ENCODE measurements at places on chromosomes 12 and 14.

DNA sequence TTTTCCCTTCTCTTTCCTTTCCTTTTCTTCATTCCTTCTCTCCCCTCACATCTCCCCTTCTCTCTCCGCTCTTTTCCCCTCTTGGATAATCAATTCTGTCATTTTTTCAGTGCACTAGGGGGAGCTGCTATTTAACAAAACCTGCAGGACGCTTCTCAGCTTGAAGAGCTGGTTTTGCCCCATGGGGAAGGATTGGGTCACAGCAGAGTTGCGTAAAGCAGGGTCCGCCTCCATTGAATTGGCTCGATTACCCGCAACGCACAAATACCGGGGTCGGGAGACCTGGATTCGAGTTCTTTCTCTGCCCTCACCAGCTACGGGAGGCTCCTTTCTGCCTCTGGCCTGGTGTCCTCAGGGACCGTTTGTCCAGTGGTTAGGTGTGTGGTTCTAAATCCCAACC lies 42.1 kb upstream of the CHGA start:
- no peak for DNase-seq

GRCh38 chr14:50311337-50311971 lies 575 bp downstream of the L2HGDH start:
- no peak for DNase-seq

DNA sequence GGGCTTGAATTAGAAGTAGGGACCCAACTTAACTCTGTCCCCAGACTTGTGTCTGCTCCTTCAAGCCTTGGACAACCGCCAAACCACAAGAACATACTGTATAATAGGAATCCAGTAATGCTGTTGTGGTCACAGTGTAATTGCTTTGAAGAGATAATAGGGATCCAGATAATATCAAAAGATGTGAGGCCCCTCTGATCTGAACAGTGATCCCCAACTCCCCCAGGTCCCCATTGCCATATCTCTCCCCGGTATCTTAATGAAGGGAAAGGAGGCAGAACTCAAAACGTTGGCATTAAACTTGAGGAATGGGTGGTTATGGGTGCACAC lies 8.5 kb upstream of the PLEKHH1 start:
- no peak for DNase-seq

DNA sequence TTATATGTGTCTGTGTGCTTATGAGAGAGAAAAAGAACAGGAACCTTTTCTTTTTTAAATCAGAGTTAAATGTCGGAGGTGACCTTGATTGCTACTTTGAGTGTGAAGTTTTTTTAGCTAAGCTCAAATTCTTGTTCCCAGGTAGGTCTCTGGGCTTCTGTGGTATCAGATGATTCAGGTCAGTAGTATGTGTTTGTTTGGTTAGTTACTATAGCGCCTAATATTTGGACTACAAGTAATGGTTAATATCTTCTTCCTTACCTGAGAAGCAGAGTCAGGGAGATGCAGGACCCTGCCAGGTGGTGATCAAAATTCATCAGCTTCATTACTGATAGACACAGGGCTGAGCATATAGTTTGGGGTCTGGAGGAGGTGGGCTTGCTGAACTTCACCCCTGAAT lies 30.8 kb downstream of the ADCK1 start:
- no peak for DNase-seq

DNA sequence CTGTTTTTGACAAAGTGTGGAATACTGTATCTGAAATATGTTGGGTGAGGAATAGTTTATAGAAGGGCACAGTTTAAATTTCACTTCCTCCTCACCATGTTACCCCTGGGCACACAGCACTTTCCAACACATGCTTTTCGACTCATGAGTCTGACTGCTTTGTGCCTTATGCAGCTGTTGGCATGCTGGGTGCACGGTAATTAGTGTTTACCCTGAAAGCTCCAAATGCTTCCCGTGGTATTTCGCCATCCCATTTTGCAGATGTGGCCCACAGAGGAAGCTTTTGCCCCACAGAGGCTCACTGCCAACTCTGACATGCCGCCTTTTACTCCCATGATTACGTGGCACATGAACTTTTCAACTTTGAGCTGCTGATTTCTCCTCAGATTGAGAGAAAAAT lies 168.6 kb downstream of the PRKCH start:
- DNase-seq: no peak

GRCh38 chr12:56713345-56713744 lies 11.8 kb downstream of the NACA start:
- DNase-seq: no peak

GRCh38 chr12:52602552-52602951 lies 1.3 kb upstream of the KRT72 start:
- no peak for DNase-seq

DNA sequence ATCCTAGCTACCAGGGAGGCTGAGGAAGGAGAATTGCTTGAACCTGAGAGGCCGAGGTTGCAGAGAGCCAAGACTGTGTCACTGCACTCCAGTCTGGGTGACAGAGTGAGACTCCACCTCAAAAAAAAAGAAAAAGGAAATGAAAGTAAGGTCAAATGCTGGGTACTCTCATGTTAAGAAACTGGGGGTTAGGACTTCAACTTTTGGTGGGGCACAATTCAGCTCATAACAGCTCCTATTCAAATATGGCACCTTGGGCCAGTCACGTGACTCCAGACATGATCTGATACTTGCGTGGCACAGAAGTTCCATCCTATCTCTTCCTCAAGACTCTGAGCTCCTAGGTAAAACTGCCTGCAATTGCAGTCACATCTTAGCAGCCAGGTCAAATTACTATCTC lies 142.7 kb downstream of the EGLN3 start:
- DNase-seq: no peak

DNA sequence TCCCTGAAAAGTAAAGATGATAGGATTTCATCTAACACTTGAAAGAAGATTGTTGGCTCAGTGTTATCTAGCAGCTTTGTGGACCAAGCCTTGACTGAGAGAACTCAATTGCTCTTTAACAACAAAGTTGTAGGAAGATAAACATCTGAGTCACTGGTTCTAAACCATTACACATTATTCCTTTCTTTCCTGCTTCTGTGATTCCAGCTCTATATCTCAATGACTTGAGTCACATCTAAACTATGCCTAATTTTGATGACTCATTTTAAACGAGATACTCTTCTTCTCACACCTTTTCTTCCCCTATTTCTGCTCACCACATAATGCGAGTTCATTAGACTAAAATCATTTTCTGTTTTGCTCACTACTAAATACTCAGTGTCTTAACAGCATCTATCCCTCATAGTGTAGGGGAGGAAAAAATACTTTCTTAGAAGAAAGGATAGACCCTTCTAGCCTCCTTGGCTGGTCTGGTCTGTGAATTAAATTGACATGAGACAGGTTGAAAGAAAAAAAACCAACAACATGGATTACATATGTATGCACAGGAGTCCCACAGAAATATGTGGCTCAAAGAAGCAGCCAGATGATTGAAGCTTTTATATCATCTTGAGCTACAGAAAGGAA lies 201.4 kb downstream of the C12orf50 start:
- no peak for DNase-seq

DNA sequence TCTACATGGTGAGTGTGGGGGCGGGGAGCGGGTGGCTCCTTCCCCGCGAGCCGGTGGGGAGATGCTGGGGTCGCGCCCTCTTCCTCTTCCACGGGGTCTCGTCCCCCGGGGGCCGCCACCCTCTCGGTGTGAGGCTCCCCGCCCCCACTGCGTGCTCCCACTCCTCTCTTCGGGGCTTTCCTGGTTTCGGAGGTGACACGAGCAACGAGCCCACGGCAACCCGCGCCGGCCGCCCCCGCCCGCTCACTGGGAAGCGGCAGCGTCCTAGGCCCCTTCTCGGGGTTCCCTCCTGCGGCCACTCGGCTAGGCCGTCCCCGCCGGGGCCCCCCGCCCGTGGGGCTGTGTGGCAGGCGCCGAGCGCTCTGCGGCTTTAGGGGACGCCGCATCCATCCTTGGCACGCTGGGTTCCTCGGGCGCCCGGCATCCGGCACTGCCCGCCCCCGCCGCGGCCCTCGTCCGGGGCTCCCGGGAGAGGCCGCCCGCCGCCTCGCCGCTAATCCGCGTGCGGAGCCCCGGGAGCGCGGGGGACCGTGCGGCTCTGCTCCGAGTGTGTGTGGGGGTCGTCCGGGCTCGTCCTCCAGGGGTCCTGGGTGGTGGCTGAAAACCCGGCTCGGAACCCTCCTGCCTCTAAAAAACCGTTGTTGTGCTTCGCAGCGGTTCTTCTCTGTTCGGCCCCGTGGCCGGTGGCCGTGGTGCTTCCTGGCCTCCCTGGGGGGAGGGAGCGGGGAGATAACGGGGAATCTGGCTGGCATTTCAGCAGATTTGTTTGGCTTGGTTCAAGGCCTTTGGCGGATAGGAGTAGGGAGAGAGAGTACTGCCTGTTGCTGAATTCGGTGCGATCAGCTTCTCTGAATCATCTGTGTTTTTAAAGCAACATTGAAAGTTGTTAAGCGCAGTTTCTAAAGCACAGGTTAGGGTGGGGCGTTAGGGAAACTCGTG lies 1.0 kb downstream of the PCNX1 start:
- peak; percentile 60 for DNase-seq

GRCh38 chr12:114935658-114936057 lies 251.7 kb upstream of the TBX3 start:
- DNase-seq: no peak

- DNase-seq: no peak
Observed at GRCh38 chr12:16599081-16599480, 6.9 kb downstream of the LMO3 start.

- no peak for DNase-seq
Observed at GRCh38 chr14:31326111-31326510, 94.2 kb downstream of the HEATR5A start.

DNA sequence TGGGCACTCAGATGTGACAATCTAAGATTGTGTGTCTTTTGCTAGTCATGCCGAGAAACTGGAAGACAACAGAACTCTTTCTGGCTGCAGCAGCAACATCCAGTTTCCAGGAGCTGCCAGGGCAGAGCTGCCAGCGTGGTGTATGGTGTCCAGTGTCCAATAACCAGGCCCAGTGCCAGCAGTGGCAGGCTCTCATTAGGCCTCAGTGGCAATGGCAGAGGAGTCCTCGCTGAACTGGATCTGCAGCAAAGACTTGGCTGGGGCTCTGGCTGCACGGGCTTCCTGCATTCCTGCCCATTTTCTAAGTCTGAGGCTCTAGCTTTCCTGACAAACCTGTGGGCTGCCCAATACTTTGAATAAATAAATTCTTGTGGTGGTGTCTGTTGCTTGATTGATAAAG lies 26.2 kb upstream of the PPM1A start:
- no peak for DNase-seq

- DNase-seq: no peak
Observed at GRCh38 chr12:123576611-123577010, 7.7 kb upstream of the TMED2 start.

DNA sequence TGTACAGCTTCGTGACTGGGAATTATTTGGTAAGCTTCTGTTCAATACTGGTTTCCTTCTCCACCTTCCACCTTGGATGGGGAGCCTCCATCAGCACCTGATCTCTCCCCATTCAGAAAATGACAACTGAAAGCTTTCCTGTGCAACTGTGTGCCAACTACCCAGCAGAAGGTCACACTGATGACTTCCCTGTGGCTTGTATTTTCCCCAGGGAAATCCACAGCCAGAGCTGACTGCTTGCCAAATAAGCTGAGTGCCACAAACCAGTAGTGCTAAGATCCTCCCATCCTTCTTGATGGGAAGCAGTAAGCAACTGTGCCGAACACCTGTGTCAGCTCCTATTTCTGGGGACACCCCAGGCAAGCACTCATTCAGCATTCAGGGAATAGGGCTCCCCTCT lies 257.2 kb upstream of the SOX5 start:
- no peak for DNase-seq

All from effector memory CD8-positive, alpha-beta T cell (primary cell).